Muscle of arm (tissue), 14 donors: ENCODE measurements at places on chromosomes 7 and 10. TPM values are rescaled to one million over a fixed set of nuclear protein-coding genes. Genes with fewer than 3 reads are reported as not detected.

The PNLIP gene
- polyA plus RNA-seq: 0.16 TPM

The MCM10 gene
- 3.9 TPM for polyA plus RNA-seq

The C10orf62 gene
- not detected for polyA plus RNA-seq

The TMUB1 gene
- 21.5 TPM for polyA plus RNA-seq
